ENCODE measurements at places on chromosomes 11 and 22.

GRCh38 chr11:12200991-12201985 lies 90.9 kb downstream of the MICAL2 start:
- no peak for DNase-seq

GRCh38 chr11:3122775-3123201 lies 42.3 kb downstream of the OSBPL5 start:
- no peak for DNase-seq

DNA sequence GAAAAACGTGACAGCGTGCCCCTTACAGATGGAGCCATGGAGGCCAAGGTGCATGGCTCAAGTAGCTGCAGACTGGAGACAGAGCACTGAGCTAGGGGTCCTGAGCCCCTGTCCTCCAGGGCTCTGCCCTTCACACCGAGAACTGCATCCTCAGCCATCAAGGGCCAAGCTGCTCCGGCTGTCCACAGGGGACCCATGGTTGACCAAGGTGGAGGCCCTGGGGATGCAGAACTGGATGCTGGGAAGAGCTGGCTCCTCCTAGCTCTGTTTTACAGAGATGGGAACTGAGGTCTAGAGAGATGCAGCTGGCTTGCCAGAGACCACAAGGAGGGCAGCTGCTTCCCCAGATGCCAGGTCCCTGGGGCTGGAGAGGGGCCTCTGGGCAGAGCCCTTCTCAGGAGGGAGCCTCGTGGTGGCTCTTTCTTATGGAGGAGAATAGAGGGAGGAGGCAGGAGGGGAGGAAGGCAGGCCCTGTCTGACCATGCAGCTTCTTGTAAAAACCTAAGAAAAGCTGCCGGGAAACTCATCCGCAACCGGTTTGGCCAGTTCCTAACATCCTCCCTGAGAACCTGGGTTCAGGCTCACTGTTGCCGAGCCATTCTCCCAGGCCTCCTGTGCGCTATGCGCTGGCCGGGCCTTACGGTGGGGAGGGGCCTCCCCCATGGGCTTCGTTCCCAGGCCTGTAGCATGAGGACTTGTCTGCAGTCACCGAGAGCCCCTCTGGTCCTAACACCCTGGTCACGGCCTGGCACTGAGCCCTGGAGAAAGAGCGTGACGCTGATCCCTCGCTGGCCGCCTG lies 80.6 kb downstream of the WNT7B start:
- peak; percentile 72 for DNase-seq

- DNase-seq, result no peak
Measured at GRCh38 chr11:13318498-13319295, 41.1 kb downstream of the BMAL1 start.

DNA sequence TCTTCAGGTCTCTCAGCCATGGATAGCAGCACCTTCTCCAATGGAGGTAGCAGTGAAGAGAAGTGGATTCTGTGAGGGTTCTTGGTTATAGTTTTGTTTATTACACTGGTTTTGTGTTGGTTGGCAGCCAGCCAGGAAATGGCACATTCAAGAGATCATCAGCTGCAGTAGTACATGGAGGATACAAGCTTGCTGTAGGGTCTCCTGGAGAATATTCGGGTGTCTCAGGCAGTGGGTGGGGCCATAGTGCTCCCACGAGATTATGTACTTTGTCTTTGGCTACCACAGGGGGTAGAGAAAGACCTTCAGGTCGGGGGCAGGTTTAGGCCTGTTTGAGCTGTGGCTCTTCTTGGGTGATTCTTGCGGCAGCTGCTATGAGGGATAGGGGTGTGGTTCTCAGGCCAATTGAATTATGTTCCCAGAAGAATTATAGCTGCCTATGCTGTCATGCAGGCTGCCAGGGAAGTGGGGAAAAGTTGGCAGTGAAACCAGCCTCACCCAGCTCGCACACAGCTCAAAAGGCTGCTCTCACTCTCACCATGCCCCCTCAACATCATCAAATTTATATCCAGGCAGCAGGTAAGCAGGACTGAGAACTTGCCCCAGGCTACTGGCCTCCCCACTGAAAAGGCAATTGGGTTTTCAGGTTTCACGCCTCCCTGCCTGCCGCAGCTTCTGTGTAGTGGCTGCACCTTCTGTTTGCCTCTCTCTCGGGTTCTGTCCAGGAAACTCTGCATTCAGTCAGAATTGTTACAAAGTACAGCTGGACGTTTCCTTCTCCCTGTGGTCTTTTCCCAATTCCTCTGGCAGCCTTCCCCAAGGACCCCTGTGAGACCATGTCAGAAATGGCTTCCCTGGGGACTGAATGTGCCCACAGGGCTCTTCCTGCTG lies 435.5 kb downstream of the LUZP2 start:
- no peak for DNase-seq

- no peak for DNase-seq
Measured at GRCh38 chr11:16924462-16924825, 89.8 kb downstream of the PLEKHA7 start.

GRCh38 chr11:119673052-119673758 lies 55.8 kb downstream of the NECTIN1 start:
- no peak for DNase-seq

GRCh38 chr11:10514202-10514601 lies 26.8 kb downstream of the RNF141 start:
- DNase-seq, result no peak

GRCh38 chr11:71211631-71212030 lies 40.7 kb downstream of the SHANK2 start:
- no peak for DNase-seq

- no peak for DNase-seq
Measured at GRCh38 chr11:113572136-113572735, 97.0 kb upstream of the DRD2 start.

- DNase-seq, result no peak
Measured at GRCh38 chr11:72228229-72228843, 3.8 kb downstream of the INPPL1 start.

- peak; percentile 97 for DNase-seq
Measured at GRCh38 chr22:36409911-36410756, 22.4 kb upstream of the MYH9 start.

DNA sequence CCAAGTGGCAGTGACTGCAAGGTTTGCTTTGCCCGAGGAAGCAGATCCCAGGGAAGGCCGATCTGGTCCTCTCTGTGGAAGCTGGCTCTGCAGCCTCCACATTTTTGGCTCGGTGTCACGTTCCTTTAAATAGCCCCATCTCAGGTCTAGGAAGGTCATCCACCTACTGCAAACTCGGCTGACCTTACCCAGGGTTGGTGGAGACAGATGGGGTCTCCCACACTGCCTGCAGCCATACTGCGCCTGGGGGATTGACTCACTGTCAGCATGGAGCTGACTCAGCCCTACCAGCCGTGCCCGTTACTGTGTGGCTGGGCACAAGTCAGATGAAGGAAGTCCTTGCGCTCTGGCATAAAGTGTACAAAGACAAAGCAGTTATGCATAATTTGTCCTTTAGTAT lies 16.9 kb downstream of the CDPF1 start:
- DNase-seq, result no peak

GRCh38 chr22:26565181-26565580 lies 24.8 kb downstream of the TPST2 start:
- DNase-seq, result no peak

- no peak for DNase-seq
Measured at GRCh38 chr22:35995348-35995747, 33.3 kb downstream of the RBFOX2 start.

GRCh38 chr11:36427876-36428275 lies 82.2 kb downstream of the TRAF6 start:
- no peak for DNase-seq

DNA sequence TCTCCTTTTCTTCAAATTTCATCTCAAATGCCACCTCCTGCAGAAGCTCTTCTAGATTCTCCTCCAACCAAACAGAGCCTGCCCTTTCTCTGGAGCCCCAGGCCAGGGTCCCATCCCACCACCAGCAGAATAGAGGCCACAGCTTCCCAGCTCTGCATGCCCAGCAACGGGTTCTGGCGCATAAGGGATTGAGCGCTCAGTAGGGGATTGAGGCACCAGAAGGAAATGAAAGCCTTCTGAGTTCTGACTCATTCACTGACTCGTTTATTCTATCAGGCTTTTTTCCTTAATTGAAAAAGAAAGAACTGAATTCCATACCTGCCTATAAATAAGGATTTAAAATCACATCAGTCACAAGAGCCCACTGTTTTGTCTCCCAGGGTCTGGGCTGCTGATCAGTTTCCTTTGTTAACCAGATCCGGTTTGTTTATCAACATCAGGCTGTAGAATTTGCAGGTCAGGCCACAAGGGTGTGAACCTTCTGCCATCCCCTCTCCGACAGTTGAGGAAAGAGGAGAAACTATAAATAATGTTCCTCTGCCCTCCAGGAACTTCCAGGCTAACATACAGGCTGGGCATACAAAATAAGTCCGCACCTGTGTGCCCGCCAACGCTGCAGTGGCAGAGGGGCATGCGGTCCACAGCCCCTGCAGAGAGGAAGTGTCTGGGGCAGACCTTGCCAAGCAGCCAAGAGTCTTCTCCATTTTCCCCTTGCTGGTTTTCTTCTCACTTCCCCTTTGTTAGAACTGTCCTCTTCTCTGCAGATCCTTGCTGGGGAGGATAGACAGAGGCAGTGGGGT lies 63.5 kb upstream of the PRDM11 start:
- peak; percentile 35 for DNase-seq

DNA sequence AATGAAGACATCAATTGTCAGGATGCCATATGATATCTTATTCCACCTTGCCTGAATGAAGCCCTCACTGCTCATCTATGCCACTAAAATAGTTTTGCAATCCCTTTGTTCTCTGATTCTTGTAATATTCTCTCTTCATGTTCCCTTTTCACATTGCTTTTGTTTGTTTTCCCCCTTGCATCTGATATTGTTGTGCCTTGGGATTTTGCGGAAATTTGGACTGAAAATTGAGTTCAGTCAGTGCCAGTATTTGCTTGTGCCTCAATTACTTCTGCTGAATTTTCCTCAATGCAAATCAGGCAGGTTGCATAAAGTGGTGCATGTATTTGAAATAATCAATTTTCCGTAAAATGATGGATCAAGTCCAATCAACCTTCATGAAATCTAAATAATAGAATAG lies 98.3 kb downstream of the PAX6 start:
- no peak for DNase-seq

GRCh38 chr11:102614485-102614884 lies 10.6 kb downstream of the MMP20 start:
- DNase-seq, result no peak

DNA sequence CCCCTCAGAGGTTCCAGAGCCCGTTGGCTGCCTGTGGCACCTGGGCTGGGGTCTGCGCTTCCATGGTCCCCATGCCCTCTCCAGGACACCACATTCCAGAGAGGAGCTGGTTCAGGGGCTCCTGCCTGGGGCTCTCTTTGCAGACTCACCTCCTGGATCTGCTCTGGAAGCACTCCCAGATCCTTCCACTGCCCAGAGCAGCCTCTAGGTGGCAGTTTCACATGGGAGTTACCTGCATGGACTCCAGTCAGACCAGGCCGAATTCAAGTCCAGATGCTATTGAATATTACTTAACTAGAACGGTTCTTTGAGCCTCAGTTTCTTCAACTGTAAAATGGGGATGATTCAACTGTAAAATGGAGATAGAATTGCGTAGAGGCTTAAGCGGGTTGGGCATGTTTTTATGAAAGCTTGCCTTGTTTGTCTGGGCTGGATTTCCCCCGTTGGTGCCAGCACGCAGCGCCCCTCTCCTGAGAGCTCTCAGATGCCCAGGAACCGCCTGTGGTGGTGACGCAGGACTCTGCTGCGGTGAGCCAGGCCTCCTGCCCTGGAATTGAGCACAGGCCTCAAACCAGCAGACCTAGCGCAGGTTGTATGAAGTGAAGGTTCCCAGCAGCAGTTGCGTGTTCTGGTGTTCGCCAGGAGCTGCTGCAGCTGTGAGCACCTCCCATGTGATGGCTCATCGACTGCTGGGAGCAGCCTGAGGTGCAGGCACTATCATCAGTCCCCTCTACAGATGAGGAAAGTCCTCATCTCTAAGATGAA lies 44.2 kb downstream of the LMO1 start:
- peak; percentile 76 for DNase-seq

GRCh38 chr22:20021196-20022181 lies 579 bp downstream of the TANGO2 start:
- DNase-seq, result no peak

DNA sequence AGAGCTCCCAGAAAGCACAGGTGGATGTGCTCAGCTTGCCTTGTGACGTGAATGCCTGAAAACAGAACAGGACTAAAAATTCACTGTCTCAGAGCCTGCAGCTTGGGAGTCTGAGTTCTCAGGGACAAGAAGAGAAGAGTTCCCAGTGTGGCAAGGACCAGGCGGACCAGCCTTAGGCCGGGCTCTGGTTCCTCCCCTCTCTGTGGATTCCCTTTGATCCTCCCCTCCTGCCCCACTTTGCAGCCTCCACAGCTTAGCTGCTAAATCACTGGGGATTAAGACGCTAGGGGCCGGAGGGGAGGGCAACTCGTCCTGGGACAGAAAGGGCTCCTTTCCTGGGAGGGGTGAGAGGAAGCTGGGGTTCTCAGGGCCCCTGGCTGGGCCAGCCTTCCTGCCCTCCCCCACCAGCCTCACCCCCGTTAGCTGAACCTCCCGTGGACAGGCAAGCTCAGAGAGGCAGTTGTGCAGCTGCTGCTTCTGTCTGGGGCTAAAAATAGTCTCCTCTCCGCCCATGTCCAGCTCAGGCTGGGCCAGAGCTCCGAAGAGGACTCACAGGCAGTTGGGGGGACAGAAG lies 29.9 kb upstream of the JAM3 start:
- DNase-seq, result no peak

All from iPS-NIHi11 (cell line).